Daoy (cell line): ENCODE measurements at places on chromosomes 3 and 15.

- DNase-seq, result no peak
These were observed 233.4 kb downstream of the LSAMP start for GRCh38 chr3:116211901-116212300.

GRCh38 chr15:29890336-29891095 lies 68.2 kb upstream of the TJP1 start:
- DNase-seq, result no peak

- no peak for DNase-seq
These were observed 13.0 kb downstream of the DCLK3 start for GRCh38 chr3:36751326-36751725.

GRCh38 chr15:66720206-66721010 lies 18.4 kb downstream of the SMAD6 start:
- peak; percentile 76 for DNase-seq

DNA sequence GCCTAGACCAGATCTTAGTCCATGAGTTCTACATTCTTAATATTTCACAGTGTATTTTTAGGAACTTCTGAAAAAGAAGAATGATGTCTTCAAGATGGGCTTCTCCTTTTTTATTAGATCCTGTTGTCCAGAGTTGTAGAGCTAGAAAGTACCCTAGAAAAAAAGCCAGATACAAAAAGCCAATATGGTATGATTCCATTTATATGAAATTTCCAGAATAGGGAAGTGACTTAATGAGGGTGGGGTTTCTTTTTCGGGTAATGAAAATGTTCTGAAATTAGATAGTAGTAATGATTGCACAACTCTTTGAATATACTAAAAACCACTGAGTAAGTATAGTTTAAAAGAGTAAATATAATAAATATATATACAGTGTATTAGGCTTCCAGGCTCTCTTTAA lies 116.9 kb downstream of the NFKBIZ start:
- no peak for DNase-seq

GRCh38 chr3:50212502-50212901 lies 7.4 kb downstream of the SLC38A3 start:
- no peak for DNase-seq

GRCh38 chr3:156135921-156136638 lies 15.7 kb downstream of the KCNAB1 start:
- DNase-seq, result peak; percentile 14

GRCh38 chr3:87361956-87362355 lies 85.6 kb upstream of the POU1F1 start:
- no peak for DNase-seq

GRCh38 chr3:73658227-73658626 lies 33.5 kb upstream of the PDZRN3 start:
- DNase-seq, result no peak

GRCh38 chr3:116440196-116440595 lies 5.1 kb downstream of the LSAMP start:
- DNase-seq, result peak; percentile 89

DNA sequence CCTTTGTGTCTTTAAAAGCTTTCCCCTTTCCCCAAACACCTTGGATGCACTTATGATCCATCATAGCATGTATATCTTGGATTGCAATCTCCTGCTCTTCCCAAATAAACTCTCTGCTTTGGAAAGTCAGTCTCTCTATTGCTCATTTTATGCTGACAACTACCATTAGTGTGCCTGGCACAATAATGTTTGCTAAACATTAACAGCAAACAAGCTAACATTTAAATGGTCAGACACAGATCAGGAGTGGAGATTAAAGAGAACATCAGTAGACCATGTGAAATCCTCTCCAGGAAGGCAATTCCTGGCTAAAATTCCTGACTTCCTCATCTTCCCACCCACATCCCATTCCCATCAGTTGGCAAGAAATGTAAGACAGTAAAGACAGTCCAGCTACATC lies 44.3 kb upstream of the EIF1B start:
- no peak for DNase-seq

DNA sequence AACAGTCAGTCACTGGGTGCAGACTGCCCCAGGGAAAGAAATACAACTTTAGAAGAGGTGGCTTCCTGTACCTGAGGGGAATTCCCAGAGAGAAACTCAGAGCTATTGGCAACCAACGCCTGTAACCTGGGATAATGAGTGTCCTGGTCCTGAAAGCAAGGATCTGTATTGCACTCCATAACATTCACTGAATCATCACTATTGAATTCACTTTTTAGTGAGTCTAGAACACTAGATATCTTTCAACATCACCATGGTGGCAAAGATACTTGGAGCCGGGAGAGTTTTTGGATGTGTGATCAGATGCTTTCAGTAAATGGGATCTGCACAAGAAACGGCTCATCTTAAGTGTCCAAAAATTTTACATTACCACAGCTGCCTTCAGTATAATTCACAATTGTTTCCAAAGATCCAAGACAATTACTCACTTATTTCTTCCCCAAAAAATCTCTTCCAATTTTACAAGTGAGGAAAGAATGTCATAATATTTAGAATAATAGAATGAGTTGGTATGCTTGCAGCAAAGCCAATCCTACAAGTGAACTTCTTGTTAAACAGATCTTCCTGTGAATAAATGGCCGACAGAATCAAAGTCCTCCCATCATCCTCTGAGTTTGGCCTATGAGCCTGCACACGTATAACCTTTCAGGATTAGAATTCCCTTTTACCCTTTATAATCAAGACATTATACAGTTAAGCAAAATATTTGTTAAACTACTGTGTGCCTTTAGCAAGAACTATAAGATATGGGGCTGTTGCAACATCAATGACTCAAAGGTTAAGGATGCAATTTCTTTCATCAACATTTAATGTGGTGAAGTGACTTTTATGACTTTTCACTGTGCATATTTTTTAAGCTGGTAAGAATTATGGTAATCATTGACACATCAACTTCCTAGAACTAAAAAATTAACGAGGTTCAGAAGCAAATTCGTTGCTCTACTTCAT lies 243.3 kb upstream of the COL8A1 start:
- peak; percentile 17 for DNase-seq

DNA sequence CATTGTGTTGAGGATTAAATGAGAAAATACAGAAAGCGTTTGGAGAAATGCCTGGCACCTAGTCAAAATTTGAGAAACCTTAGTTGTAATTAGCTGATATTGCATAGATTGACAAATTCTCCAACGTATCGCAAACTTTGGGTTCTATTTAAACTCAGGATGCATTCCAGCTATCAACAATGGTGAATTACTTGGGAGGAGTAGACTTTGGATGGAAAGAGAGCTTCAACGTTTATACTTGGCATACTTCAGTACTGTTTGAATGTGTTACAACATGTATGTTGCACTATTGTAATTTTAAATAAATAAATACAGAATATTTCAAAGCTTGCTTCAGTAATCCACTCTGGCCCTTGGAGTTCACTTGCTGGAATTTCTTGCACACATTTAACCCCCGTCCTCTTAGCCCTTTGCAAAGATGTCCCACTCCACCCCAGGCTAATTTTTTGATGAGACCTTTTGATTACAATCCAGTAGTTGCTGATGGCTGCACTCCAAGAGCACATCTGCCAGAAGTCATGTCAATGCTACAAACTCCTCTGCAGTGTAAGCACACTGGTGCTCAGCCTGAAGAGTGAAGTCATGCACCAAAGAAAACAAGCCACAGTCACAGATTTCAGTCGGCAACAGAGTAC lies 4.7 kb upstream of the DIS3L start:
- DNase-seq, result no peak

DNA sequence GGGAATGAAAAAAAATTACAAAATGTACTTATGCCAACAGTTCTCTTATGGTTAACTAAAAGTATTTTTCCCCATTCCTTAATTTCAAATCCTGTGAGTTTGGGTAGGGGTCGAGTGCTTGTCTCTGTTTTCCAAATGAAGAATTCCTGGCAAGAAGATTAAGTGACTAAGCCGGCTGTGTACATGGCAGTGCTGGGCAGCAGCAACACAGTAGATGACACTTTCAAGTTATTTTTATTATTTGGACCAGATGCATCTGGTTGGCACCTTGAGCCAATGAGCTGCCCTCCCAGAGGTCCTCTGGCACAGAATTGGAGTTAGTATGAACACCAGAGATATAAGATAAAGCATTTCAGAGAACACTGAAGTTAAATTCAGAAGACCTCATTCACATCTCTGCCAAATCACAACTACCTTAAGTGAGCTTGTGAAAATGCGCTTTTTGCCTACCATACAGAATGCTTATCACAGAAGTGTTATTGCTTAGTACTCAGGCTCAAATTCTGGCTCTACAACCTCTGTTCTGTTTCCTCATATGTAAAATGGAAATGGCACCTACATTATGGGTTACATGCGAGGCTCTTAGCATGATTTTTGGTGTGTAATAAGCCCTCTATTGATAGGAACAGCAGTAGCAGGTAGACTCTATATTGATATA lies 256.9 kb downstream of the UBE2E2 start:
- no peak for DNase-seq

GRCh38 chr3:183487896-183488295 lies 59.5 kb upstream of the MCF2L2 start:
- DNase-seq, result no peak

- peak; percentile 12 for DNase-seq
These were observed 932 bp downstream of the ARL8B start for GRCh38 chr3:5122741-5123706.

DNA sequence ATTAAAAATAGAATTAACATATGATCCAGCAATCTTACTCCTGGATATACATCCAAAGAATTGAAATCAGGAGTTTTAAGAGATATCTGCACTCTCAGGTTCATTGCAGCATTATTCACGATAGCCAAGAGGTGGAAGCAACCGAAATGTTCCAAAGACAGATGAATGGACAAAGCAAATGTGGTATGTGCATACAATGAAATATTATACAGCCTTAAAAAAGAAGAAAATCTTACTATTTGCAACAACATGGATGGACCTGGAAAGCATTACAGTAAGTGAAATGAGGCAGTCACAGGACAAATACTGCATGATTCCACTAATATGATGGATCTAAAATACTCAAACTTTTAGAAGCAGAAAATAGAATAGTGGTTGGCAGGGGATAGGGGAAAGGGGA lies 9.3 kb upstream of the TMEM158 start:
- no peak for DNase-seq

DNA sequence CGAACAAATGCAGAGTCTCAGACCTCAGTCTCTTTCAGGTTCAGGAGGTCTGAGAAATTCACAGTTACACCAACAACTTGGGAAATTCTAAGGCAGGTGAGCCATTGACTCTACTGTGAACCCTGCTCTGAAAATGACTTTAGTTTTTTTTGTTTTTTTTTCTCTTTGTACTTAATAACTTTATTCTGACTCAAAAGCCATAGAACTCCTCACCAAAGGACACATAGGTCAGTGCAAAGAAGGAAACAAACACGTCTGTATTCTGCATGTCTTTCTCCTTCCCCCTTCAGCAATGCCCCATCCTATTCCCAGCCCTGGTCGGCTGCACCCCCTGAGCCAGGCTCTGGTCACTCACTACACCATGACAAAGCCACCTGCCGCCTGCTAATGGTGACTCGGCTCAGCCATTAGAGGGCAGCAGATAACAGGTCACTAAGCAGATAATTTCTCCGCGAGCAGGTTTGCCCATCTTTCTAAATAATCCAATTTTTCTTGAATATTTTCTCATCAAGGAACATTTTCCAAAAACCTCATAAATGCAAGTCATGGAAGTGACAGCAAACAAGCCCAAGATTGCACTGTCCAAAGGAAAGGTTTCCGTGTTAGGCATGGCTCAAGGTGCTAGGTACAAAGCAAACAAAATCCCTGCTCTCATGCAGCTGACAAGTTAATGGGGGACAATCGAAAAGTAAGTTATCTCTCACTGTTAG lies 37.7 kb downstream of the TM4SF4 start:
- DNase-seq, result peak; percentile 68

DNA sequence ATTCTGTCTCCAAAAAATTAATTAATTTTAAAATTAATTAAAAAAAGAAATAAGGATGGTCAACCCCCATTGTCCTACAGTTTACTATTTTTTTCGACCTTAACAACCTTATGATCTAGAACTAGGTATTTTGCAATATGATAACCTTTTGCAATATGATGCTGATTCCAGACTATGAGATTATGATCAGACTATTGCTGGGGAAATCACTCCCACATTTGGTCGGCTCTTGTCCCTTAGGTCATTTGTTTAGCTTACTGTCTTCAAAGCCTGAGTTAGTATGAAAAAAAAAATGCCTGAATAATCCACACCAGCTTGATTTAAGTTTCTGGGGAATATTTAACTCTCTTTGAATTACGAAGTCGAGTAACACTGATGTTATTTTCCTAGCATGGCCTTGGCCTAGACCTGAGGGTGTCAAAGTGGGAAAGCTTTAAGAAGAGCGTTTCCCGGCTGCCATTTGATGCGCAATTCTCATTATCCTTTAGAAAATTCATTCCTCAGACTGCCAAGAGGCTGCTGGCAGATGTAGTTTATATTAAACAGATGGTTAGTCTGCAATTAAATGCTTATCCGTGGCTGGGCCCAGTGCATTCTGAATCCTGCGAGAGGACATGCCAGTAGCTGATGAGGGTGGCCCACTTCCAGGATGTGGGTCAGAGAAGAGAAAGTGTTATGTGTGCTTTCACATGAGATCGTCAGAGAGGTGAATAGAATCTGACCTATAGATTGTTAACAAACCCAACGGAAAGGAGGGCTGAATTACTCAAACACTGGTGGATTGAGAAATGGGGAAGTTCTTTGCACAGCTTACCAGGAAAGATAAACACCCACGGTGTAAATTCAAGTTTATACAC lies 496.0 kb upstream of the THBS1 start:
- DNase-seq, result peak; percentile 11

DNA sequence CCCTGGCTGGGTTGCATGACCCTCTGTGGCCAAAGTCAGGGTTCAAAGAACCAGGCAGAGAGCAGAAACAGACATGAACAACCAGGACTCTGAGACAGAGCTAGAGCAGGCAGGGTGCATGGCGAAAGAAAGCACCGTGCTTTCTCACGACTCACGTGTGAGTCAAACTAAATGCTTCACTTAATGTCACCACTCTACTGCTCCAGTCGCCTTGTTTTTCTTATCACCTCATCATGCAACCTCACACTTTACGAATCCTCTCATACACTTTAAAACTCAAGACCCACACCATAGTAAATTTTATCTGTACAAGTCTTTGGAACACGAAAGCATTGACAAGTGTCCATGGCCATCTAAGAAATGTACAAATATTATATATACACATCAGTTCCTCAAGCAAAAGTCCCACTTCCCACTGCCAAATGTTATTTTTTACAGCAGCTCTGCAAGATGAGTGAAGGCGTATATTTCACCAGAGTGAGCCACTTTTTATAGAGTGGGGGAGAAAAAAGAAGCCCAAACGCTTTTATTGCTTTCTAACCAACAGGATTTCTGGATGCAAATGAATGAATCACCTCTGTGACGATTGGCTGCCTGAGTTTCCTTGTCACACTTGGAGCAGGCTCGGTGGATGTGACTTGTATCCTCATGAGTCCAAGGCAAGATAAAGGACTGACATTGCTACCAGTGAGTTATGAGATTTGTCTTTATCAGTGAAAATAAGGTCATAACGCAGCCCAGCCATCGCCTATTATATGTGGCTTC lies 16.0 kb upstream of the MEGF11 start:
- DNase-seq, result peak; percentile 82
